ENCODE measurements at places on chromosomes 11 and 22.

DNA sequence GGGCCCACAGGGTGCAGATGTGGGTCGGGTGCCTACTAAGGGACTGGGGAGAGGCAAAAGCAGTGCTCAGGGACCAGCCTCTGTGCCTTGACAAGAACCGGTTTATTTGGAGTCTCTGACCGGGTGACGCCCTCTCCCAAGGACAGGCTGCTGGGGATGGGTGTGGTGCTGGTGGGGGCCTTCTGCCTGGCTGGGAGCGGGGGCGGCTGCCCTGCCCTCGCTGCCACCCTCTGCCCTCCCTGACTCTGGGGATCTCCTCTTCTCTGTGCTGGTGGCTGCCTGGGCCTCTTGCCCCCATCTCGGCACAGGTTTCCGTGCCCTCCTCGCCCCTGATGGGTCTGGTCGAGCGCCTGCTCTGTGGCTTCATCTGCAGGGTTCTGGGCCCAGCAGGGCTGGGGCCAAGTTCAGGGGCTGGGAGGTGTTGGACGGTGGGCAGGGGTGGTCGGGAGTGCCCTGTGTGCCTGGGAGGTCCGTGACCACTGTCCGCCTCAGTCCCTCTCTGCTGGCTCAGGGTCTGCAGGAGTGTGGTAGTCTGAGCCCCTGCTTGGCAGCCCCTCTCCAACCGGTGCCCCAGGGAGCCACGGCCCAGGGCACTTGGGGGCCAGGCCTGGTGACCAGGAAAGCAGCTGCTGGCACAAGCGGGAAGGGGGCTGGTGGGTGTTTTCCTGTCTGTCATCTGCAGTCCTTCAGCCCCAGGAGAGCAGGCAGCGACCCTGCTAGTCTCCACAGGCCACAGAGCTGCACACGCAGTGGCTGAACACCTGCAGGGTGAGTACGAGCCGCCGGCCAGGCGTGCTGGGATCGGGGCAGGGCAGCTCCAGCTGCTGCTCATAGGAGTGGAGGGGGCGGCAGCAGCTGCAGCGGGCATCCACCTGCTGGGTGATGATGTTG, 23.5 kb downstream of the MUC6 start:
- no peak for DNase-seq

GRCh38 chr11:1487091-1487850, 692 bp upstream of the MOB2 start:
- DNase-seq = no peak

- no peak for DNase-seq
Measured at GRCh38 chr11:35101223-35101622, 37.7 kb upstream of the CD44 start.

DNA sequence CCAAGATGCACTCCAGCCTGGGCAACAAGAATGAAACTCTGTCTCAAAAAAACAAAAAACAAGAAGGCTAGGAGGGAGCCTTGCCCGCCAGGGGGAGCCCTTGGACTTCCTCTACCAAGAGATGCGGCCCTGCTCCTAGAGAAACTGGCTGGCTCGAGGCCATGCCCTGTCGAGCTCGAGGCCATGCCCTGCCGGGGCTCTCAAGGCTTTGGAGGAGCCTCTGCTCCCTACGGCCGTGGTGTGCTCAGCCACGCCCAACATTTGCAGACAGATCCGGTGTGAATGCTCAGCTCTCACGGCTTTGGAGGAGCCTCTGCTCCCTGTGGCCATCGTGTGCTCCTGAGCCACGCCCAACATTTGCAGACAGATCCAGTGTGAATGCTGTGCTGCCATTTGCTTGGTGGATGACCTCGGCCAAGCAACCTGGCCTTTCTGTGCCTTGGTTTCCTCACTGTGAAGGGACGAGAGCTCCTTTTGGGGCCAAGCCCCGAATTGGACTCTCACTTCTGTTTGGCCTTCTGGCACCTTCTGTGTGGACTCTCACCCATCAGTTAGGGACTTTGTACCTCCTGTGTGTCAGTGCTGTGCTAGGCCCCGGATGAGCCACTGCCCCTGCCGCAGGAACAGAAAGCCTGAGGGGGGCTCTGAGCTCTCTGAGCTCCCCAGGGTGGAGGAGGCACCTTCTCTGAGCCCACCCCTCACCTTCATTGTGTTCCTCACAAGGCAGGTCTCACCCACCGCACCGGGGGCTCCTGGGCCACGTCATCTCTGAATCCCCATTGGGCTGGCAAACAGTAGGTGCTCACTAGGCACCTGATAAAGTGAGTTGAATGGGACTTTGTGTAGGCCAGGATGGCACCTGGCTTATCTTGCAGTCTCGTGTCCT, 14.1 kb downstream of the C11orf24 start:
- DNase-seq = peak; percentile 92
